ENCODE measurements at places on chromosomes 11 and 22. TPM values are rescaled to one million over a fixed set of nuclear protein-coding genes. Genes with fewer than 3 reads are reported as not detected.

The FXYD6 gene
- 58.8 TPM for total RNA-seq

The KDM4E gene
- total RNA-seq: not detected

- no peak for DNase-seq
Observed at GRCh38 chr11:6640985-6641701, 14.5 kb downstream of the DCHS1 start.

The TUBA8 gene
- 0.79 TPM for total RNA-seq

GRCh38 chr22:45562537-45563361 is 60.1 kb downstream of the FBLN1 start:
- DNase-seq: no peak

The GVQW3 gene
- total RNA-seq: 6.6 TPM

- DNase-seq: no peak
Observed at GRCh38 chr11:111259896-111260295, 14.4 kb downstream of the POU2AF2 start.

DNA sequence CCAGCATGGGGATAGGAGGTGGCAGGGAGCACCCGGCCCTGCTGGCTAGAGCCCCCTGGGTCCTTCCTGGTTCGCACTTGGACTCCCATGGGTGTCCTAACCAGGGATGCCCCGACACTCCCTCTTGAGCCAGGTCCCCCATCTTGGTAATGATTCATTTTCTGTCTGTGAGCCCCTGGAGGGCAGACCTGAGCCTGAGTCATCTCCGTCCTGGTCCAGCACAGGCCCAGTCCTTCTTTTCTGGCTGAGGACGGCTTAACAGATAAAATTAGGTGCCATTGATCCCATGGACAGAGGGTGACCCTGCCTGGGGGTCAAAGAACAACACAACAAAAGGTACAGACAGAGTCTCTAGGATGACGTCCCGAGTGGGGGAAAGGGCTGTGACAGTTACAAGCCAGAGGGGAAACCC is 3.5 kb downstream of the RHOD start:
- no peak for DNase-seq

The MPZL2 gene
- total RNA-seq: 3.2 TPM

- no peak for DNase-seq
Observed at GRCh38 chr11:81870066-81870412, 863.6 kb downstream of the FAM181B start.

GRCh38 chr11:1445741-1446445 is 40.7 kb downstream of the MOB2 start:
- no peak for DNase-seq
